Inflammatory macrophage (primary cell): ENCODE measurements at places on chromosomes 3 and 15.

DNA sequence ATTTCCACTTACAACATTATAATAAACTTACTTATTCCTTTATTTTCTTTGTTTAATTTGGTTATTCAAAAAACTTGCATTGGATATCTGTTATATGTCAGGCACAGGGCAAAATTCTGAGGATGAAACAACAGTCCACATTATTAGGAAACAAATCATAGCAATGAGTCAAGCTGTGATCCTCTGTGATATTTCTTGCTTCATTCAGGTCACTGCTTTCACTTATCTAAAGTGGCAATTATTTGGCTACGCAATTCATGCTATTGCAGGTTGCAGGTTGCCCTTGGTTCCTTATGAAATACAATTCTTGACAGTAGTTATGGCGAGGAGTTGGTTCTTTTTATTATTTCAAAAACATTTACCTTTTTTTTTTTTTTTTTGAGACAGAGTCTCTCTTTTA is 66.4 kb upstream of the CNTN6 start:
- DNase-seq = no peak

GRCh38 chr3:189368384-189368783 is 196.6 kb downstream of the TPRG1 start:
- DNase-seq = no peak

- no peak for DNase-seq
Observed at GRCh38 chr15:91231703-91232102, 131.6 kb downstream of the SV2B start.

DNA sequence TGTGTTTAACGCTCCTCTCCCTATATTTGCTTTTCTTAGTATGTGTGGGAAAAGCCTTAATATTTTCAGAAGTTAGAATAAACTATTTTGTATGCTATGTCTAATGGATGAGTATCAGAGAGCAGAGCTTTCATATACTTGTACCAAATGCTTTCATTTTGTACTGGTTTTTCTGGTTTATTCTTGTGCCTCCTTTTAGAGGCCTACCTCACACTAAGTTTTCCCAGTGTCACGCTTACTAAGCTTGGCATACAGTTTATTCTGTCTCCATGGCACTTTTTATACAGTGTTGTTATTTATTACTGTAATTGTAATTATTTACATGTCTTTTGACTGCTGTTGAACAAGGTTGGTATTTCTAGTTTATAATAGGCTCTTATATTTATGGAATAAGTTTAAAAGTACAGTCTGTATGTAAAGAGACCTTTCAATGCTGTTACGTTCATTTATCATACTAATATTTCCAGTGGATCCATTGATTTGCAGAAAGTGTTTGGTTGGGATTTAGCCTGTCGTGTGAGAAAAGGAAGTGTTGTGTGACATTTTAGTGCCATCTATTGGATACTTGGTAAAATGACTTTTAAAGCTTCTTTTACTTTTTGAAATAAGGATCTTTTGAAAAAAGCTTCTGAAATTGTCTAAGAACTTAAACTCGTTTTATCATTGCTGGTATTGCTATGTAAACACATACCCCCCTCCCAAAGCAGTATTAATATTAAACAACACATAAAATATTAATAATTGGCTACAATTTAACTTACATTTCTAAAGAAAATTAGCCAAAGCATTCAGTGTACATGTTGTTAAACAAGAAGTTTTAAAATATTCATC is 5.2 kb upstream of the EBLN2 start:
- peak; percentile 48 for DNase-seq

DNA sequence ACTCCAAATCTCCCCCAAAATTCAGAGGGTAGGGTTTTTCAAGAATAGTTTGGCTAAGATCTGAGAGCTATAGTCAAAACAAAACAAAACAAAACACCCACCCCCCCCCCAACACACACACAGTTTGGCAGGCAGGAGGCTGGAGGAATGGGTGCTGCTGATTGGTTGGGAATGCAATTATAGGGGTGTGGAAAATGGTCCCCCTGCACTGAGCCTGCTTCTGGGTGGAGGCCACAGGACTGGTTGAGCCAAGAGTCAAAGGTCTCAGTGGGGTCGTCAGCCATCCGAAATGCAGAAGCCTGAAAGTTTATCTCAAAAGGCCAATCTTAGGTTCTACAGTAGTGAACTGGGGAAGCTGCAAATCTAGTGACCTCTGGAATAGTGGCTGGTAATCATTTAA is 2.5 kb upstream of the HACD2 start:
- no peak for DNase-seq

DNA sequence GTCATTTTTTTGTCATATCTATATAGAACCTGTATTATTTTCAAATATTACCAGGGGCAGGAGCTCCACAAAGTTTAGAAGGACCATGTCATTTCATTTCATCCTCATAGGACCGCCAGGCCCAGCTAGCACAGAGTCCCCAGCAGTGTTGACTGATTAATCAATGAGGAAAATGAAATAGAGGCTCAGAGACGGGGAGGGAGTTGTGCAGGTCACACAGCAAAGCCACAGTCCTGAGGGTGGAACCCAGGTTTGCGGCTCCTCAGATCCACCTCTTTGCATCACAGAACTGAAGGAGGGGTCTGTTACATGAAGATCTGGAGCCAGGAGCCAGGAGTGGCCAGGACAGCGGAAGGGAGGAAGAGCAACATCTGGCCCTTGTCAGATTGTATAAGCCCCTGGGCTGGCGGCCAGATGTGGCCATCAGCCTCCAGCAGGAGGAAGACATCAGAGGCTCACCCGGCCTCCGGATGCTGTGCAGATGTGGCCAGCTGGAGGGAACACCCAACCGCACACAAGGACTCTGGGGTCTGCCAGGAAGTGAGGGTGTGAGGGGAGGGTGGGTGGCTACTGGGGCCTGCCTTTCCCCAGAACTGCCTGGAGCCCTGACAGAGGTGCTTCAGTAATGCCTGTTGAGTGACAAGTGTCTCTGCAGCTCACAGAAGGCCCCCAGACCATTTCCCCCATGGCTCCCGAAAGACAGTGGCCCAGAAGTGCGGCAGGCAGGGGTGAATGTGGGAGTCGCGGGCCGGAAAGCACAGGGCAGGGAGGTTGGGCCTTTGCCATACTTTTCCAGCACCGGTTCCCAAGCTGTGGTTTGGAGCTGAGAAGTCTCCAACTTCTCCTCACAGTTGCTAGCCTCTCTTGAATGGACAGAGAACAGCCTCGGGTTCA is 21.3 kb downstream of the EFCC1 start:
- DNase-seq = no peak

DNA sequence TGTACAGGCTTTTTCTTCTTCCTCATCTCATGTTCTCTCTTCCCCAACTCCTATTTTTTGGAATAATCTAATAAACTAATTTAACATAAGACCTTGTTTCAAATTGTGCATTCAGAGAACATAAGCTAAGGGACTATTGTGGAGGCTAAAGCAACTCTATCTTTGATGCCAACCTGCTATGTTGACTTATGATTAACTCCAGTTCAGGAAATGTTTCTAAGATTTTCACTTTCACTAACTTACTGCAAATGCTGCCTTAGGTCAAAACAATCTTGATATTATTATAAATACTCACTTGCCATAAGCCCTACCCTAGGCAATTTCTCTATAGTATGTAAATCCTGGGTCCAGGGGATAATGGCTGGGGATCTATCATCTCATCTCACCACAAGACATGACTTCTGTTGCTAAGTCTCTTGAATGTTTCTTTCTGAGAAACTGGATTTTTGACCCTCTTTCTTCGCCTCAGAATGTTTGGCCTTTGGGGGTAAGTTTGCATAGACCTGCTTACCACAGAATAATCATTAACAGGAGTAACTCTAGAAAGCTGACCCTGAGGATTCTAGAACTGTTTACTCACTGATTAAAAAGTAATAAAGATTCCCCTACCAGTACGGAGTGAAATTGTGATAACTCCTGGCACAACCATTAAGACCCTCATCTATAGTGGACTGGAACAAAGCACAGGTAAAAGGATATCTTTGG is 768.1 kb downstream of the GBE1 start:
- no peak for DNase-seq

DNA sequence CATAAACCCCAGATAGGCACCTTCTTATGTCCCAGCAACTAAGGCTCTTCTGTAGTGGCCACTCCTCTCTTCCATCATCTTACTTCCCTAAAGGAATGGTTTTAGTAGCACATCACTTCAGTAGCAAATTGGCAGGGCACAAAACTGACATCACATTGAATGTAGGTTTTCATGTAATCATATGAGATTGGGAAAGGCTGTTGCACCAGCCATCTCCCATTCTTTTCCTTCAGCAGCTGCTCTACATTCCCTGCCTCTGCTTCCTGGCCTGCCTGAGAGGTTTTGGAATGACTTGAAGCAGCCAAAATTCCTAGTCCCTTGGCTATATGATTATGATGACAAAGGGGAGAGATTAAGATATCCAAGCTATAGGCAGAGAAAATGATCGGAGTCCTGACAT is 36.5 kb downstream of the NSUN3 start:
- peak; percentile 9 for DNase-seq

DNA sequence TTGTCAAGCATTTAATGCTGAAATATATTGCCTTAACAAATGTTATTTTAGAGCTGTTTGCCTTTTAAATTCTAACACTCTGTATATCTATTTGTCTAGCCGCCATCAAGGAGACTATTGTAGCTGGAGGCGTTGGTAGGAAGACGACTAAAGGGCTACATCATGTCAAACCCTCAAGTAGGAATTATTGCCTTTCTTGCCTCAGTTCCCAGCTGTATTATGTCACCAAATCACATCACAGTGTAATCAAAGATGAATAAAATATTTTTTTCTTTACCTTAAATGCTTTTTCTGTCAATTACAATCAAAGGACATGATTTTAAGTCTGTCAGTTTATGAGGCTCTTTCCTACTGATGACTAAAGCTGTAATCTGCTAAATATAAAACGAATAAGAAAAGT is 233.1 kb downstream of the ZIC4 start:
- no peak for DNase-seq

GRCh38 chr15:55257012-55257670 is 32.5 kb downstream of the RAB27A start:
- DNase-seq = no peak

GRCh38 chr3:141379250-141379966 is 11.1 kb downstream of the ZBTB38 start:
- DNase-seq = no peak

DNA sequence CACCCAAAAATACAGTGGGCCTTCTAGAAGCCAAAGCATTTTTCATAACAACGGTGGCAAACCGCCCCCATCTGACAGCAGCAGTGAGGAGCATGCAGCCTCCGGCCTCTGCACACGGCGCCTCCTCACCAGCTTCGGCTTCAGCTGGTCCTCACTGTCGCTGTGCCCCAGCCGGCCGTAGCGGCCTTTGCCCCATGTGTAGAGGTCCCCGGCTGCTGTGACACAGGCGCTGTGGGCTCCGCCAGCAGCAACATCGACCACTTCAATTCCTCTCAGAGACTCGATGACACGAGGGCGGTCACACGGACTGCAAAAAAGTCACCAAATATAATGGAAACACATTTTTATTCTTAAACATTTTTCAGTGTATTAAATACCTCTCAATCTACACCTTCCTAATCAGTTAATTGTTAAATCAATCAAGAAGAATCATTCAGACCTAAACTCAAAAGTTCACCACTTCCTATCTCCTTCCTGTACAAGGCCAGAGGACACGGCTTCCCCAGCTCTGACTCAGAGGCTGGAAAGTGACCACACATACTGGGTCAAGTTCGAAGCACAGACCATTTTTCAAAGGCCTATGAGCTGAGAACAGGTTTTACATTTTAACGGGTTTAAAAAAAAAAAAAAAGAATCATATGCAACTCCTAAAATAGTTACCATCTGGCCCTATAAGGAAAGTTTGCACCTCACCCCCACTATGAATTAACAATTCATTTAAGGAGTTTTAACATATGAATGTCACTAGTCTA is 33.6 kb upstream of the OCA2 start:
- no peak for DNase-seq

GRCh38 chr3:83320726-83321125 is 1559.3 kb upstream of the GBE1 start:
- DNase-seq = no peak

DNA sequence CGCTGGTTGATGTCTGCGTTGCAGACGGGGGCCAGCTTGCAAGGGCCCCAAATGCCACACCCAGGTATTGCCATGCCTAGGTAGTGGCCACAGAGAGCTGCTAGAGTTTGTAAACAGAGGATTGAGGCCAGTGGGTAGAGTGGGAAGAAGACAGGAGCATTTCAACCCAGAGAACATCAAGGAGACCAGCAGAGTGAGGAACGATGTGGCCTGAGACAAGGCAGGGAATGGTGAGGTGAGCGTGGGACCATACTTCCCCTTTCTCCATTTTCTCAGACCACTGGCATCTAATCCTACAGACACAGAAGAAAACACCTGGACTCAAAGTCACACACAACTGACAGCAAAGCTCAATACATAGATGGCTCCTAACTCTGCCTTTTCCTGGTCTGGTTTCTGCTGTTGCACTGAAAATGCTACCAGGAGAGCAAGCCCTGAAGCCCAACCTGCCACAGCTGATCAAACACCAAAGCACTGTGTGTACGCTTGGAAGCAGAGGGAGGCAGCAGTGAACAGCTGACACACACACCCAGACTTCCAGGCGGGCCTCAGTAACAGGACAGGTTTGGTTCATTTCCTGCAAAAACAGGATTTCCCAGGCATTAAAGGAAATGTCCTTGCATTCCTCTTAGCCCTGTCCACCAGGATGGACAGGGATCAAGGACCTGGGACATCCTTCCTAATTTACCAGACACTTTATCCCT is 1.6 kb downstream of the FAM174B start:
- DNase-seq = no peak

- DNase-seq = no peak
Observed at GRCh38 chr3:145698749-145699148, 462.2 kb downstream of the PLOD2 start.

DNA sequence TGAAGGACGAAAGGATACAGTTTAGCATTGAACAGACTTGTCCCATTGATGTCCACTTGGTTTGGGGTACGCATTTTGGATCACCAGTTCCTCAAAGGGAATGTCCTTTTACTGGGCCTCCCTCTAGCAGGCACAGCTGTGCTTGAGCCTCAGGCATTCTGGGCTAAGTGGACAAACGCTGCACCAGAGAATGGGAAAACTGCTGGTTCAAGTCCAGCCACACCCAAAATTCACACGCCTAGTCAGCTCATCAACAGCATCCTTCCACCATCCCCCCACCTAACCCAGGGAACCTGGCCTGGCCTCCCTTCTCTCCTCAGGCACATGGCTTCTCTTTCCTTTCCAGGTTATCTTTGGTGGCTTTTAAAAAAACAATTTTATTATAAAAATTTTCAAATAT is 59.1 kb upstream of the ALDH1A3 start:
- DNase-seq = no peak

GRCh38 chr3:191362524-191363090 is 32.3 kb upstream of the UTS2B start:
- no peak for DNase-seq

GRCh38 chr3:194575484-194576210 is 57.6 kb downstream of the TMEM44 start:
- DNase-seq = peak; percentile 65

- no peak for DNase-seq
Observed at GRCh38 chr15:24729760-24730159, 54.2 kb downstream of the NPAP1 start.

DNA sequence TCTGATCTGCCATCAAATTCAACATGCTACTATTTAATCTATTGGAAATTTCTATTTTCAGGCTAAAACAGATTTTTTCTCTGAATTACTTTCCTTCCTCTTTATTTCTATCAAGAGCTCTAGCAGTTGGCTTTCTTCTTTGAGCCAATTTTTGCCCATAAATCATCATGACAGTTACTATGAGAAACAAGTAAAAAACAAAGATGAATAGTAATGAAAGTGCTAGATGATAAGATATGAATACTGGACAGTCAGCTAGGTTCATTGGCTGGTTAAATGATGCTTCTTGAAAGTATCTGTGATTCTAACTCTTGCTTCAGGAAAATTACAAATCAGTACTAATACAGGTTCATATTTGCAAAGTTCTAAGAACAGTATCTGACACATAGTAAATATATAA is 38.6 kb upstream of the NANOGP8 start:
- DNase-seq = no peak
